ENCODE measurements at places on chromosomes 1 and 21. TPM values are rescaled to one million over a fixed set of nuclear protein-coding genes. Genes with fewer than 3 reads are reported as not detected.

The MXRA8 gene
- total RNA-seq, result 49.3 TPM

The RIPK4 gene
- not detected for total RNA-seq

The LGR6 gene
- 1.8 TPM for total RNA-seq

The GPR25 gene
- not detected for total RNA-seq

The TFF1 gene
- not detected for total RNA-seq

The NBPF20 gene
- 1.3 TPM for total RNA-seq

The ABCG1 gene
- 11.1 TPM for total RNA-seq

The MTARC1 gene
- total RNA-seq, result 4.9 TPM

The SAMD11 gene
- total RNA-seq, result 0.67 TPM

The CR1L gene
- total RNA-seq, result not detected

The WLS gene
- 101 TPM for total RNA-seq

The CLCA4 gene
- not detected for total RNA-seq

The PRELP gene
- 16.7 TPM for total RNA-seq

The ELAPOR1 gene
- total RNA-seq, result 0.44 TPM
